ENCODE measurements at places on chromosomes 12 and 14.

DNA sequence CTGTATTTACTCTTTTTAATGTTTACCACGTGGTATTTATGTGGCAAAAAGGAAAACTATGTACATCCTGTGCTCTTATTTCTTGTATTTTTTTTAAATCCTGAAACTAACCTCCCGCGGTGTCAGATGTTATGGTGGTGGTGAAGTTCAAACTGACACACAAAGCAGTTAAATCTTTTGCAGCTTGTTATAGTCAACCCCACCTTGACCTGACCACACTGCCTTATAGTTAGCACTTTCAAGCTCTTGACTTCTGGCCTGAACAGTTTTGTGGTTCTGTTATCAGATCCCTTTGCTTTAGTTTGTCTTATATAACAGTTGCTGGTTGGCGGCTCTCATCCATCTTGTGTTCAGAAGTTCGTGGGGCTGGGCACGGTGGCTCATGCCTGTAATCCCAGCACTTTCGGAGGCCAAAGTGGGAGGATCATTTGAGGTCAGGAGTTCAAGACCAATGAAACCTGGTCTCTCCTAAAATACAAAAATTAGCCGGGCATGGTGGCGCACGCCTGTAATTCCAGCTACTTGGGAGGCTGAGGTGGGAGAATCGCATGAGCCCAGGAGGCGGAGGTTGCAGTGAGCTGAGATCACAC is 2.1 kb downstream of the UNG start:
- no peak for DNase-seq

DNA sequence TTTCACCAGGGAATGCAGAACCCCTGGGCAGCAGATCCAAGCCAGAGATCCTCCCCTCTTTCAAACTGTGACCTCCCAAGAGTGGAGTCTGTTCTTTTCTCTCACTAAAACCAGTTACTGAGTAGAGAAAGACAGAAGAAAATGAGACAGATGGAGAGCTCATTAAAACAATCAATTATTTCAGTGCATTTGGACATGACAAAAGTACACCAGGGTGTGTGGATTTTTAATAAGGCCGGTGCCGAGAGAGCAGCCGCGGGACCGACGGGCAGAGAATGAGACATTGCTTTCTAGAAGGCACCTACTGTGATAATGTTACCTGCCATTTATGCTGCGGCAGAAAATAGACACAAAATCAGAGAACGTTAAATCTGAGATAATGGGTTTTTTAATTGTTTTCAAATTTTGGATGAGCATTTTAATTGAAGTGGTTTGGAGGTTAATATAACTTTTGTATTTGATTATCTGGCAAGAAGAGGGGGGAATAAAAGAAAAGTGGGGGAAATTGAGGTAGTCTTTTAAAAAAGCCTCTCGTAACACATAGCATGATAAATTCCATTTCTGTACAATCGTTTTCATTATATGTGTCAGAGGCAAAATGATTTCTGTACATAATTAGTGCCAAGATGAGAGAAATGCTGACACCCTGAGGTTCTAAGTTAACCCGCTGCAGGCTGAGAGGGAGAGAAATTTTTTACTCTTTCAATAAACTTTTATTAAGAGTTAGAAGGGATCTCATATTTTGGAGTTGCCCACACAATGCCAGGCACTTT is 70.8 kb downstream of the HSPB8 start:
- DNase-seq, result no peak

GRCh38 chr12:64649487-64649886 is 39.2 kb downstream of the RASSF3 start:
- no peak for DNase-seq

DNA sequence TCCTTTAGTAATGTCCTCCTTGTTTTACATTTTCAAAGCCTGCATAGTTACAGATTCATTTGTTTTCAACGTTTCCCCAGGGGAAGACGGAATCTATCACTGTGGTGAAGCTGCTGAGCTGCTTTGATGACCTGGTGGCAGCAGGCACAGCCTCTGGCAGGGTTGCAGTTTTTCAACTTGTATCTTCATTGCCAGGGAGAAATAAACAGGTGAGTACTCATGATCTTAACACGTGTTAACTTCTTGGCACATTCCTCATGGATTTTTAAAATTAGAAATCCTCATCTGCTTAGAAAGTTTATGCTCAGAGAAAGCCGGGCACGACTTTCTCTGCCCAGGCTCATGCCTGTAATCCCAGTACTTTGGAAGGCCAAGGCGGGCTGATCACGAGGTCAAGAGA is 44.5 kb downstream of the TECPR2 start:
- DNase-seq, result no peak

GRCh38 chr12:131055596-131056233 is 102.0 kb downstream of the ADGRD1 start:
- DNase-seq, result no peak

GRCh38 chr12:104502638-104503037 is 45.9 kb downstream of the CHST11 start:
- DNase-seq, result no peak

GRCh38 chr14:99854831-99855230 is 61.6 kb downstream of the EML1 start:
- DNase-seq, result no peak

DNA sequence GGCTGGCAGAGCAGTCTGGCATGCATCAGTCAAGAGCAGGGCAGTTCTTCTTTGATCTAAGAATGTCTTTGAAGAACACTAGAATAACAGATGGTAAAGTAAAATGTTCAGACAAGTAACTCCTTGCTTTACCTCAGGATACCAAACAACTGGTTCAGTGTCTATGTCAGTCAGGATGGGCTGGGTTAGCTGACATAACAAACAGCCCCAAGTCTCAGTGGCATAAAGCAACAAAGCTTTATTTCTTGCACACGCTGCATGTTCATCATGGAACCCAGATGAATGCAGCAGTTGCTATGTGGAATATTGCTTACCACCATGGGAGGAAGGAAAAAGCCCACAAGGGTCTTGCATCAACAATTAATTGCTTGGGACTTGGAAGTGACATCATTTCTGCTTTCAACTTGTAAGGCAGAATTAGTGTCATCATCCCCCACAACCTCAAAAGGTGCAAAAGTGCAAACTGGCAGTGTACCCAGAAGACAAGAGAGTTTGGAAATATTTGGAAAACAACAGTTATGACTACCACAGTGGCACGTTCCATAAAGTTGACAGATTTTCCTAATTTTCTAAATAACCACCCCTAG is 21.2 kb downstream of the GPRC5D start:
- DNase-seq, result no peak

DNA sequence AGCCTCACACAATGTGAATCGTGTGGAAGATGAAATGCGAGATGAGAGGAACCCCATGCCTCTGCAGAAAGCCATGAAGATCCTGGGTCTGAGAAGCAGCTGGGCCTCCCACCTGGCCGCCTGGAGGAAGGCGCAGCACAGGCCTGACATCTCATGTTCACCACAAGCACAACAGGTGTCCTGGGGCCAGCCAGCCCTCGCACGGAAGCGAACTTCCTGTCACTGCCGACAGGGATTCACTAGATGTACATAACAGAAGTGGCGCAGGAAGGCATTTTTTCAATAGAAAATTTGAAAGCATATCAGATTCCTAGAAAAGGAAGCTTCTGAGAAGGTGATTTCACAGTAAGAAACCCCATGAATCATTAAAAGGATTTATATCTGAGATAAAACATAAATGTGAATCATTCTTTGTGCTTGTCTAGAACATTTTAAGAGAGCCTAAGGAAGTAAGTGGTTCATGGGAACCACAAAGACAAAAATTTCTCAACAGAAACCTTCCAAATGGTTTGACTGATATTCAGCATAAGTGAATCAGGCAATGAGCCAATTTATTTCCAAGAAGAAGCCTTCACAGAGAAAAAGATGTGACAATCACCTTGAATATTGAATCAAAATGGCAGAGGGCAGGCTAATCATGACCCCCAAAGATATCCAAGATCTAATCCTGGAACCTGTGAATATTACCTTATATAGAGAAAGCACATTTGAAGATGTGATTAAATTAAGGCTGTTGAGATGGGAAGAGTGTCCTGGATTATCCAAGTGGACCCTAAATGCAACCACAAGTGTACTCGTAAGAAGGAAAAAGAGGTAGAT is 311.9 kb downstream of the DUSP6 start:
- peak; percentile 62 for DNase-seq

GRCh38 chr12:107362960-107363359 is 269.6 kb upstream of the CRY1 start:
- no peak for DNase-seq

- no peak for DNase-seq
These were observed 27.0 kb downstream of the P2RX7 start for GRCh38 chr12:121159467-121160307.

DNA sequence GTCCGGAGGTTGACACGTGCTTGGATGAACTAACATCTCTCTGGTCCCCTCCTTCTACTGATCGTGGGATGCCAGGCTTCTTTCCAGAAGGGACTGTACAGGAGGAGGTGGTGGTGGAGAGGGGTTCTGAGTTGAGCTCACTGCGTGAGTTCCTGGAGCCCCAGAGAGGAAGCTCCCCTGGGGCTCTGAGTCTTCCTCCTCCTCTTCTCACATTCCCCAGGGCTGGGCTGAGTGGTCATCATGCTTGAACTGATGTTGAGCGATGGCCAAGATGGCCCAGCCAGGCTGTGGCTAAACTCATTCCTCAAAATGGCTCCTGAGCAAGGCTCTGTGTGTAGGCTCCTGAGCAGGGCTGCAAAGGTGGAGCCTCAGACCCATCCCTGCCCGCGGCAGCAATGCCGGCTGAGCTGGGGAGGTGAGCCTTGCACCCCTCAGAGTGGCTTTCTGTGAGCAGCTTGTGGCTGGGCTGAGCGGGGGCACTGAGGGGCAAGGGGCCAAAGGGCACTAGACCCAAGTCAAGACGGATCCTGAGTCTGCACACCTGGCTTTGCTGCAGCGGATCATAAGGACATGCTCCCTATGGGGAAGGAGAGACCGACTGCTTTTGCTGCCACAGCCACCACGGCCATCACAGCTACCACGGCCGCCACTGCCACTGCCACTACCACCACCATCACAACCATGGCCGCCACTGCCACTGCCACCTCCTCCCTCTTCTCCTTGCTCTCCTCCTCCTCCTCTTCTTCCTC is 35.4 kb downstream of the MEG3 start:
- no peak for DNase-seq

GRCh38 chr12:50275556-50275955 is 7.8 kb downstream of the LIMA1 start:
- no peak for DNase-seq

DNA sequence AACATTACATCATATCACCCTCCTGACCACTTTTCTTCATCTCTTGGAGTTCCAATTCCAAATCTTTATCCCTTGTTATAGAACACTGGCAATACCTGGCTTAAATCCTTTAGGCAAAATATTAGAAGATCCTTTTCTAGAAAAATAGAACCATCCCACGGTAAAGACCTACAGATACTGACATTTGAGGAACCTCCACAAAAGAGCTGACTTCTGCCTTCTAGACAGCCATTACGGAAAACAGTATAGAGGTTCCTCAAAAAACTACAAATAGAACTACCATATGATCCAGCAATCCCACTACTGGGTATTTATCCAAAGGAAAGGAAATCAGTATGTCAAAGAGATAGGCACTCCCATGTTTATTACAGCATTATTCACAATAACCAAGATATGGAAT is 241.7 kb upstream of the AMIGO2 start:
- DNase-seq, result no peak

- no peak for DNase-seq
These were observed 353.7 kb downstream of the APAF1 start for GRCh38 chr12:98998697-98999299.

GRCh38 chr14:33282331-33283230 is 343.9 kb downstream of the NPAS3 start:
- no peak for DNase-seq

GRCh38 chr14:95281560-95282176 is 38.0 kb downstream of the CLMN start:
- DNase-seq, result no peak

- no peak for DNase-seq
These were observed 117.8 kb downstream of the DUSP6 start for GRCh38 chr12:89234324-89235114.

DNA sequence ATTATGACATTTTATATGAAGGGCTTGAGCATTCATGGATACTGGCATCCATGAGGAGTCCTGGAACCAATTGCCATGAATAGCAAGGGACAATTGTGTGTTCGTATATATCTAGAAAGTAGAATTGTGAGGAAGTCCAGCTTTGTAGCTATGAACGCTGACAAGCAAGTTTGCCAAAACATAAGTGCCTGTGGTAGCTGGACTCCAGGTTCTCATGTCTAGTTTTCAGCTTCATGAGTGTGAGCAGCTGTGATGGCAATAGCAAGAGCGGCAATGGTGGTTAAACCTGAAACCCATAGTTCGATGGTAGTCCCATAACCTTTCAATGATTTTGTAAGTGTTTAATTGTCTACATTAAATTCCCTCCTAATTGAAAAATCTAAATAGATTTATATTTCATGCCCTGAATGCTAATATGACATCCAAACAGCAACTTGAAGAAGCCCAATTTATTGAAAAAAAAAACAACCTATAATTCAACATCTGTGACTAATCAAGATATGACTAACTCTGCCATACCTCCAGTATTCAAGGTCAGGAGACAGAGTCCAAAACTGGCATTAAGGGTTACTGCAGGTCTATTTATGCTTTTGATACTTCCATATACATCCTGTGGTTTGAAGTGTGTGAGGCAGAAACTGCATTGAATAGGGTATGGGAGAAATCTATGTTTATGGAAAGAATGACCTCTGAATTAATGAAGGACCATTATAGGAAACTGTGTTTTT is 50.3 kb upstream of the PCED1B start:
- DNase-seq, result no peak

GRCh38 chr14:59200195-59200594 is 11.7 kb downstream of the DAAM1 start:
- DNase-seq, result no peak

DNA sequence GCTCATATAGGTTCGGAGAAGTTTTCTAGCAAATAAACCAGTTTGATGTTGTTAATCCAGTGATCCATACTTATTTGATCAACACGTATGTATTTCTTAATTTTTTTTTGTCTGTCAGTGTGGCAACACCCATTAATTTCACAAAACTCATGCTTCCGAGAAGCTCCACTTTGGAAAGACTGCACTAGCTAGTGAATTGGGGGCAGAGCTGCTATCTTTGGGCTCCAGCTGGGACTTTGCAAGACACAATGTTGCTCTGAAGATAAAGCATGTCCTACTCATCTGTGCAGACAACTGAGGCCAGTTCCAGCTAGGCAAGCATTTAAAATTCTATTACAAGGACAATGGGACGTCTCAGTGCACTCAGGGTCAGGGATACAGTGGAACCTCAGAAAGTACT is 298.4 kb downstream of the NUAK1 start:
- no peak for DNase-seq

- DNase-seq, result no peak
These were observed 19.6 kb downstream of the IFNG start for GRCh38 chr12:68139941-68140340.

- DNase-seq, result no peak
These were observed 64.2 kb downstream of the DRAM1 start for GRCh38 chr12:101941306-101942249.

All from activated CD8-positive, alpha-beta memory T cell treated with anti-CD3 and anti-CD28 coated beads, Interleukin-2, amount 50 U/mL, for 4 hours (primary cell).